NCI-H1417 treated with DMSO at 0.1 percent for 48 hours (cell line): ENCODE measurements at places on chromosomes 1 and 21.

- no peak for DNase-seq
Observed at GRCh38 chr1:13922466-13923110, 222.6 kb downstream of the PRDM2 start.

- DNase-seq: no peak
Observed at GRCh38 chr1:9242338-9242969, 7.9 kb downstream of the H6PD start.

DNA sequence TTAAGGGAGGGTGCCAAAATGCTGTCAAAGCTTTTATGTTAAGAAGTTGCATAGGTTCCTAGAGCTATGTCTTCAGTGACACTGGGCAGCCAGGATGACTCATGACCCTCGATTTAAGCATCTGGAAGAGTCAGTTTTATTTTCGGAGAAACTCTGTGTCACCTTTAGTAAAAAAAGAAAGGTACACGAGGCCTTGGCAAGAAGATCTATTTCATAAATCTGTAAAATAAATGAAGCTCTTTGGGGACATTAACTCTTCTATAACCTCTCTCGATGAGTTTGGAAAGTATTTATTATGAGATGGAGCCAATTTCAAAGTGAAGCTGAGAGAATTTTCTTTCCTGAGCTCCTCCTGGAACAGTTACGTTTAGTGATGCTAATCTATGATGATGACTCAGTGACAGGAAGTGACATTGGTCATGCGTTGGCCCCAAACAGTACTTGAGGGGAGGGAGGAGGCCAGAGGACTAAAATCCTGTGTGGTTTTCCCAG lies 156.5 kb downstream of the HLX start:
- DNase-seq: no peak

DNA sequence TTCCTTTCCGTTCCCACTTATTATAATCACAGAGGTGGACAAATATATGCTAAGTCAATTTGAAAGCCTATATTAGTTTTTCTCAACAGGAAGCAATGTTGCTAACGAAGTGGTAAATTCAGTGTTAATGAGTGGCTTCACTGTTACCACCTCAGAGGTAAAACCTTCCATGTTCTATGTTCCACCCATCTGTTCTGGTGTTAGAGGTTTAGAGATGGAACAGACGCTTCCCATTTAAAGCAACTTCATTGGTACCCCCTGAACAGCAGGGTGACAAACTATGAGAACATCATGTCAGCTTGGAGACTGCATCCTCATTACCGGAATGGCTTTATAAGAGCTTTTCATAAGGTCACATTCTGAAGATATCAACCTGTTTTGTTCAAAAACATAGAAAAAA lies 77.9 kb downstream of the ZNF644 start:
- DNase-seq: no peak

DNA sequence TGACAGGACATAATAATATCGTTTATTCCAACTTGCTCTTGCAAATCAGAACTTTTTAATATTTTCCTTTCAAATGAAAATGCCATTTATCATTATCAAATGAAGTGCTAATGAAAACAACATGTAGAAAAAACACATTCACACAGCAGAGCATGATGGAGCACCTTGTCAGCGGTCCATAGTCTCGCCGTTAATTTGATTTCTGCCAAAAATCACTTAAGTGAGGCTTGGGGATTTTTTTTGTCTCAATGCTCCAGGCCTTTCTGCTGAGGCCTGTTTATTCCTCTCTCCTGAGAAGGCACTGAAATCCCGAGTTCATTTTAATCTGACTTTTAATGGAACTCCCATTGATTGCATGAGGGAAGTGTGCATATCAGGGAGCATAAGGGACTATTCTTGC lies 122.5 kb downstream of the ELAVL4 start:
- no peak for DNase-seq

- no peak for DNase-seq
Observed at GRCh38 chr1:202806845-202807450, 1.3 kb downstream of the KDM5B start.

DNA sequence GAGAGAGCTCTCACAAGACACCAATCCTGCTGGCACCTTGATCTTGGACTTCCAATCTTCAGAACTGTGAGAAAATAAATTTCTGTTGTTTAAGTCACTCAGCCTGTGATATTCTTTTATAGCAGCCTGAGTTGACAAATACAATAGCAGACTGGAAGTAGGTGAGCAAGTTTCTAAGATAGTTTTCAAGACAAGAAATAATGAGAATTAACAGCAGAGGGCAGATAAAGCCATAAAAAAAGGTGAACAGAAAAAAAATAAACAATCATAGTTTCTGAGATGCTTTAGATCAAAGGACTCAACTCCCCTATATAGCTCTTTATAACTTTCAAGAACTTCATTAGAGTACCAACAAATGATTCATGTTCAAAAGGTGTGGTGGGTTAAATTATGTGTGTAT lies 119.8 kb downstream of the PLPPR5 start:
- no peak for DNase-seq

GRCh38 chr1:200857804-200858203 lies 15.0 kb upstream of the GPR25 start:
- no peak for DNase-seq

GRCh38 chr1:68188644-68189340 lies 43.5 kb downstream of the WLS start:
- DNase-seq: no peak

- DNase-seq: no peak
Observed at GRCh38 chr1:60599574-60599973, 482.8 kb upstream of the NFIA start.

- no peak for DNase-seq
Observed at GRCh38 chr1:207058252-207058651, 5.2 kb downstream of the PFKFB2 start.
